Activated naive CD4-positive, alpha-beta T cell (primary cell): ENCODE measurements at places on chromosomes 7 and 10.

- no peak for DNase-seq
Measured at GRCh38 chr10:114634609-114634979, 23.5 kb downstream of the ABLIM1 start.

DNA sequence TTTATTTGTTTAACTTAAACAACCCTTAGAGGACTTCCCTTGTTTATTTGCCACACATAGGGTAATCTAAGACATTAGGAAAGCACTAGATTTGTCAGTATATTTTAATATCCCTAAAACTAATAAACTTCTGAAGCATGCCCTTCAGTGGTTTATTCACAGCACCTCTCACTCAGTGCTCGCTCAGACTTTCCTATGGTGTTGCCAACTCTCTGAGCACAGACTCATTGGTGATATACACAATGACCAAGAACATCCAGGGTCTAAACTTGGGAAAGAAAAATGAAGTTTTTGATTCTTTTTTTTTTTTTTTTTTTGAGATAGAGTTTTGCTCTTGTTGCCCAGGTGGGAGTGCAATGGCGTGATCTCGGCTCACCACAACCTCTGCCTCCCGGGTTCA is 82.2 kb downstream of the RAB11FIP2 start:
- DNase-seq, result no peak

GRCh38 chr10:44902941-44903545 is 8.1 kb upstream of the TMEM72 start:
- DNase-seq, result no peak

DNA sequence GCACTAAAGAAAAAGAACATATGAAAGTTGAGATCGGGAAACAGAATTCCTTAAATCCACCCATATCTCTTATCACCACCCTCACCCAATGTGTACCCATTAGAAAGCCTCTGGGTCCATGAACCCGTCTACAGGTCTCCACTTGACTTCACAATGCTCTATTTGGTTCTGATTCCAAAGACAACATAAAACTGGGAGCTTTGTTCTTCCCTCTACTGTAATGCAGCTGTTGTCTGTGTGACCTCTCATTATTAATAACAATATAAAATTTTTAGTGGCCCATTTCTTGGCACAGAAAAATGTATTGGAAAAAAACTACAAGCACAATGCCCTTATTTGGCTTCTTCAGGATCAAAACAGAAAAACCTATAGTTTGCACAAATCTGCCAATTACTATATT is 30.0 kb downstream of the DOCK4 start:
- no peak for DNase-seq

DNA sequence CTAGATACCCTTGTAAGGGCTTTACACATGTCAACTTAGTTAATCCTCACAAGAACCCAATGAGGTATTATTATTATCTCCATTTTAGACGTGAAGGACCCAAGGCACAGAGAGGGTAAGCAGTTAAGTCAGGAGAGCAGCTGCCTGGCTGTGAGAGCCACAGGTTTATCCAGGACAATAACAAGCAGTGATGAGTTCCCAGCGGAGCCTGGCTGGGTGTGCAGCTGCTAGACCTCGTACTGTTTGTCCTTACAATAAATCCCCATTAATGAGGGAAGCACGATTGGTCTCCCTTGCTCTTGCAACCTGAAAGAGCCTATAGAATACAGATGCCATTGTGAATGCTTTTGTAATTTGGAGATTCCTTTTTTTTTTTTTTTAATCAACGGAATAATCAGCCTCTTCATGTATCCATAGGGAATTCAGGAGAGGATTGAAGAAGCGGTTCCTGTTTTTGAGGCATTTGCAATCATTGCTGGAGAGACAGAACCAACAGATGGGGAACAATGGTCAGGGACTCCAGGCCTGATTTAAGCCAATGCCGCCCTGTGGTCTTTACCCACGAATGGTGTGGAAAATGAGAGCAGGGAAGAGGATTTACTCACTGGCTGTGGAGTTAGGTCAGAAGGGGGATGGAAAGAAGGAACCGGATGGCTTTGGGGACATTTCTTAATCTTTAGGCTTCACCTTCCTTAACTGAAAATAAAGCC is 12.3 kb upstream of the ASB4 start:
- no peak for DNase-seq

- no peak for DNase-seq
Measured at GRCh38 chr7:2289111-2289586, 25.1 kb downstream of the SNX8 start.

DNA sequence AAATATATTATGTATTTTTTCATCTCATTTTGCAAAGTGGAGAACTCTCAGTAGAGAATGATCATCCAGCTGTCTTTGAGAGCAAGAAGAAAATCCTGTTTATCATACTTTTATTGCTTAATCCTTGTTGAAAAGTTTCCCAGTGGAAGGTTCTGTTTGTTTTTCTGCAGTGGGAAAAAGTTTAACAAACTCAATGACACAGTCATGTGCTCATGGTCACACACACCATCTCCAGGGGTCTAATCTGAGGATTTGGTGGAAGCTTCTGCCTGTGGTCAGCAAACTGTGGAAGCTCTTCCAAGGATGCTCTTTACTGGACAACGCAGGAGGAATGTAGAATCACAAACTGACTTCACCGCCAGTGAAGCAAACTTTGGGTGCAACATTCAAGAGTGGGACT is 1003.9 kb downstream of the SORCS3 start:
- no peak for DNase-seq

DNA sequence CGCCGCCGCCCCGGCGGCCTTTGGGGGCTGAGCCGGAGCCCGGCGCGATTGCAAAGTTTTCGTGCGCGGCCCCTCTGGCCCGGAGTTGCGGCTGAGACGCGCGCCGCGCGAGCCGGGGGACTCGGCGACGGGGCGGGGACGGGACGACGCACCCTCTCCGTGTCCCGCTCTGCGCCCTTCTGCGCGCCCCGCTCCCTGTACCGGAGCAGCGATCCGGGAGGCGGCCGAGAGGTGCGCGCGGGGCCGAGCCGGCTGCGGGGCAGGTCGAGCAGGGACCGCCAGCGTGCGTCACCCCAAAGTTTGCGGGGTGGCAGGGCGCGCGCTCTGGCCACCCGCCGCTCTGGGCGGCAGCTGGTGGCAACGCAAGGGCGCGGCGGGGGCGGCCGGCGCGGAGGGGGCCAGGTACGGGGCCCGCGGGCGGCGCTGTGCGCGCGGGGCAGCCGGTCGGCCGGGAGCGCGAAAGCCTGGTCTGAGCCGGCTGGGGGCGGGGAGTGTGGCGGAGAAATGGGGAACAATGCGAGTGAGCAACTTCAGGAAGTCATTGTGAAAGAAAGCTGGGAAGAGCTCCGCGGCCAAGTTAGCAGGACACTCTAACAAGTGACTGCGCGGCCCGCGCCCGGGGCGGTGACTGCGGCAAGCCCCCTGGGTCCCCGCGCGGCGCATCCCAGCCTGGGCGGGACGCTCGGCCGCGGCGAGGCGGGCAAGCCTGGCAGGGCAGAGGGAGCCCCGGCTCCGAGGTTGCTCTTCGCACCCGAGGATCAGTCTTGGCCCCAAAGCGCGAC is at the start of gene IKZF1:
Gene IKZF1 (plus strand): TSS at position 588 of the 782 bp plus-strand sequence. CDS start 14,346 bp downstream, outside the sequence.
- peak; percentile 72 for DNase-seq

- no peak for DNase-seq
Measured at GRCh38 chr7:100540073-100540723, 1.2 kb downstream of the AGFG2 start.
